ENCODE measurements at places on chromosomes 13 and 19.

DNA sequence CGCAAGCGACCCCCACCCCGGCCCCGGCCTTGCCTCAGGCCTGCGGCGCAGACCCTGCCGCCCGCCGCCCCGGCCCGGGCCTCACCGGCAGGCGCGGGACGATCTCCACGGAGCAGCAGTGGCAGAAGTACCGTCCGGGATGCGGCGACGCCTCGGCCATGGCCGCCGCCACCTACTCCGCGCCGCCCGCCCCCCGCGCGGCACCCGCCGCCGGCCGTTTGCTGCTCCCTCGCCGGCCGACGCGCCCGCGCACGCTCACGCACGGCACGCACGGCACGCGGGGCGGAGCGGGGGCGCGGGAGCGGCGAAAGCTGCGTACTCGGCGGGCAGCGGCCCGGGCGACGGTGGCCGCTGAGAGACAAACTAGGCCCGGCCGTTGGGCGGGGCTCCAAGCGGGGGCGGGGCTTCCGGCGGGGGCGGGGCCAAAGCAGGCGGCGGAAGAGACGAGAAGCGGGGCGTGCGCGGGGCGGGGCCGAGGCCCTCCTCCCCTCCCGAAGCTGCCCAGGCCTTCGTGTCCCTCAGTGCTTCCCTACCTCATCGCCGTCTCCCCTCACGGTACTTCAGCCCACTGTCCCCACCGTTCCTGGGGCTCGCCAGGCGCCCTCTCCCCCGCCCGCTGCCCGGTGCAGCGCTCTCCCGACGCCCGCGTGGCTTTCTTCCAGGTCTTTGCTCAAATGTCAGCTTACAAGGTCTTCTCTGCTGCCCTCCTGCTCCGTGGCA is at the start of gene RNF126:
Gene RNF126, minus strand, starts transcription at position 253 of the 720 bp plus-strand sequence. Its CDS starts 93 bp downstream, at position 160.
- peak; percentile 95 for DNase-seq

- no peak for DNase-seq
Measured at GRCh38 chr13:49630580-49630979, 2.3 kb downstream of the ARL11 start.

GRCh38 chr19:12763100-12763499 is 11.5 kb downstream of the BEST2 start:
- DNase-seq, result no peak

GRCh38 chr19:15829306-15829698 is 13.8 kb upstream of the OR10H1 start:
- DNase-seq, result no peak

- DNase-seq, result no peak
Measured at GRCh38 chr13:96650301-96650886, 343.9 kb downstream of the OXGR1 start.

GRCh38 chr13:51385114-51385513 is 45.6 kb downstream of the SERPINE3 start:
- DNase-seq, result no peak

DNA sequence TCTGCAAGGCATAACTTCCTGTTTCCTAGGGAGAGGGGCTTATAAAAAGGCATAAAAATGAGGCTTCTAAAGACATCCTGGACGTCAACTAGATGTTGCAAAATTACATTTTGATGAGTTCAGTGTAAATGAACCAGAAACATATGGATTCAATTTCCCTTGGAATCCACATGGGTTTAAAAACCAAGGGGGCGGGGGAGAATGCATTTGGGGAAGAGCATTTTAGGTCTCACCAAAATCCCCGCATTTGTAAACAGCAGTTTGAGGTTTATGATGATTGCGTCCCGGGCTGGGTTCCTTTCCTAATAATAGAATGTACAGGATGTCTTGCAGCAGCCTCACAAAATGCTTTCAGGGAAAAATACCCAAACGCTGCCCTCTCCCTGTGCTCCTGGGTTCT is 407.8 kb downstream of the ZNF536 start:
- DNase-seq, result no peak

GRCh38 chr19:3740431-3740830 is 21.1 kb downstream of the APBA3 start:
- DNase-seq, result no peak

DNA sequence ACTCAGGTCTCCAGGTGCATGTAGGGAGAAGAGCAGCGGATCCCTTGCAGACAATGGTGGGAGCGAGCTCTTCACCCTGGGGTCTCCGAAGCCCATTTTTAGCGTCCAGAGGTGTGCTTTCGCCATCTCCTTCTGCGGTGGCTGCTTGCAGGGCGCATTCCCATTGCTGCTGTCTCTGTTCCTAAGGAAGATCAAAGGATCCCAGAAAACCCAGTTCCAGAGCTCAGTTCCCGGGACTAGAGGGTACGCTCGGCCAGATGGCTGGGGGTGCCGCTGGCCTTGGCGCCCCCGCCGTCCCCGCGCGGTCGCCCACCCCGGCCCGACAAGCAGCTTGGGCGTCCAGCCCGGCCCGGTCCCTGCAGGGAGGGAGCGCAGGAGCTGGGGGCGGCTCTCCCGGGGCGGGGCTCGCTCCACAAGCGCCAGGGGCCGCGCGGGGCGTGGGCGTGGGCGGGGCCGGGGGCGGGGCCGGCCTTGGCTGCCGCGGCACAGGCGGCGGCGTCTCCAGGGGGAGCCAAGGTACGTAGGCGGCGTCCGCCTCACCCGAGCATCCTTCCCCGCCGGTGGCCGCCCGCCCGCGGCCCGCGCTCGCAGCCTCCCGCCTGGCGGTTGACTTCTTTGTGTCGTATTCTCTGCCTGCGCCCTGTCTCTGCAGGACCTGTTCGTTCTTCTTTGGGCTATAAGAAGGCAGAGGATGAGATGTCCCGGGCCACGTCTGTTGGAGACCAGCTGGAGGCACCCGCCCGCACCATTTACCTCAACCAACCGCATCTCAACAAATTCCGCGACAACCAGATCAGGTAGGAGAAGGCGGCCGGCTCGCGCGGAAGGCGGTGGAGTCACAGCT is 96.8 kb downstream of the ATP8A2 start:
- DNase-seq, result no peak

DNA sequence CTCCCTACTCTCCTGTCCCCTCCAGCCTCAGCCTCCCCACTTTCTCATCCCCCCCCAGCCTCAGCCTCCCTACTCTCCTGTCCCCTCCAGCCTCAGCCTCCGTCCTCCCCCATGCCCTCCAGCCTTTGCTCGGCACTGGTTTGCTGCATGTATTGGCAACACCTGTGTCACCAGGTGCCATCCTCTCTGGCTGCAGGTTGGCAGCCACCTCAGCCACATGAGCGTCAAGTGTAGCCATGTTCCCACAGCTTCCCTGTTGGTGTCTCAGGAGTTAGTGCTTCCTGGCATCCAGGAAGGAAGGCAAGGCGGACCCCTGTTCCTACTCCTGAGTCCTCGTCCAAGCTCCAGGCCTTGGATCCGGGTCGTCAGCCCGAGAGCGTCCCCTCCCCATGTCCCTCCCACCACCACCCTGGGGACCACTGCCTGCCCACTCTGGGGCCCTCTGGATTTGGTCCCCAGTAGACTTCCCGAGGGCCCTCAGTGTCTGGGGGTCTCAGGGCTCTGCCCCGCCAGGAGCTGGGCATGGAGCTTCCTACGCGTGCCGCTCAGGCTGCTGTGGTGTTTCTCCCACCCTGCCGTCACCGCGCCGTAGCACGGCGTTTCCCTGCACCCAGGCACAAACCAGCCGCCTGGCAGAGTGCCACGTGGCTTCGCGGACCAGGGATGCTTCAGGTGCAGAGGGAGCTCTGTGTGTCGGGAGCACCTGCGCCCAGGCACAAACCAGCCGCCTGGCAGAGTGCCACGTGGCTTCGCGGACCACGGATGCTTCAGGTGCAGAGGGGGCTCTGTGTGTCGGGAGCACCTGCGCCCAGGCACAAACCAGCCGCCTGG is 128.3 kb upstream of the MCF2L start:
- DNase-seq, result no peak

DNA sequence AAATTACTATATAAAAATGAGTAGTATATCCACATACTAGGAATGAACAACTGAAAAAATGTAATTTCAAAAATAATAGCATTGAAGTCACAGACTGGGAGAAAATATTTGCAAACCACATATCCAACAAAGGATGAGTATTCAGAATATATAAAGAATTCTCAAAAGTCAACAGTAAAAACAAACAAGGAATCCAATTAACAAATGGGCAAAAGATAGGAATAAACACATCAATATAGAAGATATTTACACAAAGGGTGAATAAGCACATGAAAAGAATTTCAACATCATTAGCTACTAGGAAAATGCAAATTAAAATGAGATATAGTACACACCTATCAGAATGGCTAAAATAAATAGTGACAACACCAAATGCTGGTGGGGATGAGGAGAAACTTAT is 37.0 kb downstream of the MYCBP2 start:
- no peak for DNase-seq

DNA sequence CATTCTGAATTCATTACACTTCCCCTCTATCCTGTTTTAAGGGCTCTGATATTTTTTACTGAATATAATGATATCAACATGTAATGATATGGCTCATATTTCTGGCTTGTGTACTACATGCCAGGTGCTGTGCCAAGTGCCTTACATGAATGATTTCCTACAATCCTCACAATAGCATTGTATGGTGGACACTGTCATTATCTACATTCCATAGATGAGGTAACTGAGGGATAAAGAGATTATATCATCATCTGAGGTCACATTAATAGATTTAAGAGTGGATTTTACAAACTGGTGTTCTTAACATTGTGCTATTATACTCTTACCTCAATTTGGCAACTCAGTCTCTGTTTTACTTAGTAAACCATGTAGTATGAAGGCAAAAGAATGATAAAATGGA is 502.0 kb downstream of the LIG4 start:
- no peak for DNase-seq

- no peak for DNase-seq
Measured at GRCh38 chr13:27663947-27664346, 42.3 kb downstream of the POLR1D start.

GRCh38 chr13:106367361-106367971 is 168.0 kb downstream of the EFNB2 start:
- no peak for DNase-seq

DNA sequence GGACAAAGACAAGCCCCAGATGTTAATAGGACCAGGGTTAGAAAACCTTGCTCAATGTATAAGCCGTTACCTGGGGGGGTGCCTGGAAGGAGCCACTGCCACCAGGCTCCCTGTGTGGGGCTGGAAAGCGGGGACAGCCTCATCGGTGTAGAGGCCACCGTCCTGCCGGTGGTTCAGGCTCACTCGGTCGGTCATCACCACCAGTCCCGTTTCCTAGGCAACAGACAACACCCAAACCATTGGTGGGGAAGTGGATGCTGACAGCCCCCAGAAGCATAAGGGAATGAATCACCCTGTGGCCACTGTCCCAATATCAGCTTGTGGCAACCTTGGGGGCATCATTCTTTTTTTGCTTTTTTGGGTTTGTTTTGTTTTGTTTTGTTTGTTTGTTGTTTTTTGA is 55.8 kb downstream of the CPAMD8 start:
- no peak for DNase-seq

- DNase-seq, result no peak
Measured at GRCh38 chr19:19053508-19054314, 10.1 kb upstream of the SLC25A42 start.

GRCh38 chr19:4678881-4679790 is 9.0 kb upstream of the MYDGF start:
- DNase-seq, result no peak

DNA sequence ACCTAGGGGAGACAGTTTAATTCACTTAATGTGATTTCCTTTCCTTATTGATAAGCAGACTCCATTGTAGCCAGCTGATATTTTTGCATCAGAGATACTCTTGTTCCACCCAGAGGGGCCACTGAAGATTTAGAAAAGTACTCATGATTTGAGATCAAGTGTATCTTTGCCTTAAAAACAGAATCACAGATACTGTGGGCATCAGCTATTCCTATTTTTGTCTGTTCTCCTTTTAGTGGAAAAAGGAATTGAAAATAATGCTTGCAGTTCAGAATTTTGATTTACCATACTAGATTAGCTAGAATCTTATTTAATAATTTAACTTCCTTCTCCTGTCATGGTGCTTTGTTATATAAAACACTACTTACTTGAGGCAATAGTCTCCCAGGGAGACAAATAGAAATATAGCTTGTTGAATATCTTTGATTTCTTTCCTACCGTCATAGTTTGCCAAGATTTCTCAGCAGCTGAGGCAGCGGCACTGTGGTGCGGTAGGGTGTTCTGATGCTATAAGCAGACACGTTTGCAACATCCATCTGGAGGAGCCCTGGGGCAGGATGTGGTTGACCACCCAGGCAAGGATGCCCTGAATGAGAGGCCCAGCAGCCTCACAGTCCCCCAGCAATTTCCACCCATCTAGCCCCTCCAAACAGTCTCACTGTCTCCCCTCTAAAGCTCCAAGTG is 47.0 kb upstream of the RAP2A start:
- DNase-seq, result no peak

DNA sequence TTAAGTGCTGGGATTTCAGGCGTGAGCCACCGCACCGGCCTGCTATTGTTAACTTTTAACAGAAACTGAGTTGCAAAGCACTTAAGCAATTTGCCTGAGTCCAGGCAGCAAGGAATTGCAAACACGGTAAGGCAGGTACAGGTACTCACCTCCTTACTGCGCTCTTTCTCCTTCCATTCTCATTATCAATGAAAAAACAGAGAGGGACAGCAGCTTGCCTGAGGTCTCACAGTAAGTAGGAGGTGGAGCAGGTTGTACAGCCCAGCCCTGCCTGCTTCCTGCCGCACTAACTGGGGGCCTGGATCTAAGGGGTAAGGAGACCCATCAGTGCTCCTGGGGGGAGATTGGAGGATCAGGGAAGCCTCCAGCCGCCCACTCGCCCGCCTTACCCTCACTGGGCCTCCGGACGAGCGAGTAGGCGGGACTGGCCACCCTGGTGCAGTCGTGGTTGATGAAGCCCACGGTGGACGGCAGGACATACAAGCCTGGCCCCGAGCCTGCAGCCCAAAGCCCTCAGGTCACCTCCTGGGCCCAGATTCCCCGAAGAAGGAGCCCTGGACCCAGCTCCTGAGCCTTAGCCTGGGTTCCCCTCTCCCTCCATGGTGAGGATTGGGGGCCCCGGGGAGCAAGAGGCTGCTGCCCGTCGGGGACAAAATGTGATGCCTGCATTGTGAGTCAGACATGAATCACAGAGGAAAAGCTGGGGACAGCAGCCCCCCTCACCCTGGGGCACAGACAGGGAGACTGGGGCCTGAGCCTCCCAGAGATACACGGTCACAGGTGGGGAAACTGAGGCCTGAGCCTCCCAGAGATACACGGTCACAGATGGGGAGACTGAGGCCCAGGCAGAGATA is 11.4 kb upstream of the SHC2 start:
- DNase-seq, result no peak

GRCh38 chr13:71054358-71054757 is 812.6 kb downstream of the DACH1 start:
- no peak for DNase-seq

DNA sequence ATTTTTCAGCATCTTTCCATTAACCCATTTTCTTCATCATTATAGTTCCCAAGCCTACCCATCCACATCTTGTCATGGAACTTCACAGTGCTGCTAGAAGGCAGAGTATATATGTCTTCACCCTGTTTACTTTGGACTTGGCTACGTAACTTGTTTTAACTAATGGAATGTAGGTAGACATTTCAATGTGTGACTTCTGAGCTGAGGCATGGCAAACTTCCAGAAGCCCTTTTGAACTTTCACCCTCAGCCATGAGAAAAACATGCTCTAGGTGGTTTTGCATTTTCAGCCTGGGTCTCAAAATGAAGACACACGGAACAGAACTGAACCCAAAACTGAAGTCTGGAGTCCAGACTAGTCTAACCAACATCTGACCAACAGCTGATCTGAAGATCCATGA is 3.2 kb downstream of the TEX30 start:
- no peak for DNase-seq

Measured in stimulated activated CD8-positive, alpha-beta memory T cell treated with anti-CD3 and anti-CD28 coated beads, Interleukin-7, amount 100 ng/mL, for 1 hour (primary cell).